ENCODE measurements at places on chromosomes 4 and X.

GRCh38 chr4:113840861-113841260, 79.3 kb upstream of the CAMK2D start:
- no peak for DNase-seq

- no peak for DNase-seq
These were observed 103.6 kb downstream of the HPGD start for GRCh38 chr4:174418640-174419212.

GRCh38 chr4:133920236-133920635, 281.4 kb downstream of the PABPC4L start:
- DNase-seq: no peak

DNA sequence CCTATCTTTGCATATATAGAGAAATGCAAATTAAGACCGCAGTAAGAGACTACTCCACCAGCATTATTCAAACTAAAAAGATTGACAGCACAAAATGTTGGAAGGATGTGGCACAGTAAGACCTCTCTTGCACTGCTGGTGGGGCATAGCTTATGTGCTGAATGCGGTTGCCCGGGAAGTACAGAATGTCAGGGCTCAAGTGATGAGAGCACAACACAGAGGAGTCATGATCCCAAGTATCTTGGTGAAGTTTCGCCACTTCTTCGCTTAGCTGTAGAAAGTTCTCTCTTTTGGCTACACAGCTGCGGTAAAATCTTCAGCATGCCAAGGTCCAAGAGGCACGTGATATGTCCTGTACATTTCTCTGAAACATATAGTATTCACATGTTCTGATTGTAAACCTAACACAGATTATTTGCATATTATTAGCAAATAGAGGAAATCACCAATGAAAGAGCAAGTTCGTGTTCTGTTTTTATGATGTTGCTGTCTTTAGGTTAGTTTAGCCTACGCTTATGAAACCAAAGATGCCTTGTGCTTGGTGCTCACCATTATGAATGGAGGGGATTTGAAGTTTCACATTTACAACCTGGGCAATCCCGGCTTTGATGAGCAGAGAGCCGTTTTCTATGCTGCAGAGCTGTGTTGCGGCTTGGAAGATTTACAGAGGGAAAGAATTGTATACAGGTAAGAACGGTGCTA, 55.0 kb downstream of the HTT-AS start:
- DNase-seq: no peak

DNA sequence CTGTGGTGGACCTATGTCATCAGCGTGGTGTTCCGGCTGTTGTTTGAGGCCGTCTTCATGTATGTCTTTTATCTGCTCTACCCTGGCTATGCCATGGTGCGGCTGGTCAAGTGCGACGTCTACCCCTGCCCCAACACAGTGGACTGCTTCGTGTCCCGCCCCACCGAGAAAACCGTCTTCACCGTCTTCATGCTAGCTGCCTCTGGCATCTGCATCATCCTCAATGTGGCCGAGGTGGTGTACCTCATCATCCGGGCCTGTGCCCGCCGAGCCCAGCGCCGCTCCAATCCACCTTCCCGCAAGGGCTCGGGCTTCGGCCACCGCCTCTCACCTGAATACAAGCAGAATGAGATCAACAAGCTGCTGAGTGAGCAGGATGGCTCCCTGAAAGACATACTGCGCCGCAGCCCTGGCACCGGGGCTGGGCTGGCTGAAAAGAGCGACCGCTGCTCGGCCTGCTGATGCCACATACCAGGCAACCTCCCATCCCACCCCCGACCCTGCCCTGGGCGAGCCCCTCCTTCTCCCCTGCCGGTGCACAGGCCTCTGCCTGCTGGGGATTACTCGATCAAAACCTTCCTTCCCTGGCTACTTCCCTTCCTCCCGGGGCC, 1.2 kb downstream of the GJB1 start:
- DNase-seq: no peak

DNA sequence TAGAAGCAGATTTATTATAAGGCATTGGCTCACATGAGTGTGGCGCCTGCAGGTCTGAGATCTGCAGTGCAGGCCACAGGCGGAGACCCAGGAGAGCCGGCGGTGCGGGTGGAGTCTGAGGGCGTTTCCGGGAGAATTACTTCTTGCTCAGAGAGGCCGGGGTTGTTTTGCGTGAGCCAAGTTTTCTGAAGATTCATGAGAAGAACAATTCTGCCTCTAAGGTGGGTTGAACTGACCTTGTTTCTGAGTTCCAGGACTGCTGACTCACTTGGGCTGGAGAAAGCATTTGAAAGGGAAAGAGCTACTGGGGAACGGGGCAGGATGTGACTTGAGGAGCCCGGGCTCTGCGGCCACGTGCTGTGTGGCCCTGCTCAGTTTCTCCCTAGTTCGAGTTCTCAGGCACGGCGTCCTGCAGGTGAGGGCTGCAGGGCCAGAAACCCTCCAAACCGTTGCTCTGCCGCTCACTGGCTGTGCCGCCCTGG, 36.7 kb upstream of the SORCS2 start:
- peak; percentile 44 for DNase-seq

GRCh38 chr4:6177587-6178197, 22.7 kb downstream of the JAKMIP1 start:
- DNase-seq: no peak

DNA sequence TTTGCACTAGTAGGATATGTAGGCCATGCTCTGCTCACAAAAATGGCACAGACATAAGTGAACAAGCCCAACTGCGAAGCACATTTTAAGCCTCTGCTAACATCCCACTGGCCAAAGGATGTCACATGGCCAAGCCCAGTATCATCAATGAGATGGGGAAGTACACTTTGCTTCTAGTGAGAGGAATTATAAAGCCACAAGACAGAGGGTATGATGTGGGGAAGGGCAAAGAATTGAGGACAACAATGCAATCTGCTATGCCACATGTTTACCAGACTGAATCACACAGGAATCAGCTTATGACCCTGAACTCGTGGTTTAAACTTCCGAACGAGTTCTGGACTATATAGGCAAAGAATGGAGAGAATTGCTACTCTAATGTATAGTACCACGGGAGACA, 39.1 kb downstream of the SUPT20HL1 start:
- DNase-seq: no peak

GRCh38 chrX:128739539-128739938, 687.3 kb upstream of the ACTRT1 start:
- DNase-seq: no peak

GRCh38 chrX:20414762-20415445, 148.2 kb upstream of the RPS6KA3 start:
- DNase-seq: no peak

GRCh38 chrX:152904151-152905080, 6.5 kb downstream of the ZNF185 start:
- DNase-seq: peak; percentile 54

- no peak for DNase-seq
These were observed 86.3 kb upstream of the ADRA2C start for GRCh38 chr4:3679851-3680311.

DNA sequence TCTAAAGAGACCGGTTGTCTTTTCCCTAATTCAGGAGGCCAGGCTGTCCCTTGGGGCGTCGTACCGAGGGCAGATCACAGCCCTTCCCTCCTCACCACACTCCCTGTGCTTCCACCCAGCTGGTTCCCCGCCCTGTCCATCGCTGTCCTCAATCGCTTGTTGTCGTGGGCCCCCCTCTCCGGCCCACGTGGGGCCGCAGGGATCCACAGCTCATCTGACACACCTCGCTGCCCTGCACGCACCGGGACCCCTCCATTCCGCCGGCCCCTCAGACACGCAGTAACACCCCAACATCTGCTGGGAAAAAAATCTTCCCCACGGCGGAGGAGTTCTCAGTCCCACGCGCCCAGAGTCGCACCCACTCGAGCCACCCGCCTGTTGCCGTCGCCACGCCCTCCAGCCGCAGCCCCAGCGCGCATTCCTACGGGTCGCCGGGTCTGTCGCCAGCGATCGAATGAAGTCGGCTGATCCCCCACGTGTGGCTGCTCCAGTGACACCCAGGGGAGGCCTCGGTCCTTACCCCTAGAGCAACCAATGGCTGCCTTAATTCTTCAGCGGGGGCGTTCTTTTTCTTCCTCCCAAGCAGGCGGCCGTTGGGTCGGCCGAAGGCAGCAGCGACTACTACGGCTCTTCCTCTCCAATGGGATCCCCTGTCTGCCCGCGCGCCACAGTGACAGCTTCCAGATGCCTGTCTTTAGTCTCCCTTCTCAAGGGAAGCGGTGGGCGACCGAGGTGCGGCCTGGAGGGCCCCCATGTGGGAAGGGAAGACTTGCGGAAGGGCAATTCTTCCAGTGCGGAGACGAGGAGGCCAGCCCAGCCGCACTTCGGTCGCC, 893 bp upstream of the SEPTIN11 start:
- peak; percentile 78 for DNase-seq

- peak; percentile 82 for DNase-seq
These were observed 896.5 kb downstream of the PDHA2 start for GRCh38 chr4:96736352-96736889.

Measured in fibroblast of pulmonary artery (primary cell).